ENCODE measurements at places on chromosomes 12 and 14.

- DNase-seq = no peak
Observed at GRCh38 chr12:68264158-68264855, 10.9 kb upstream of the IL22 start.

GRCh38 chr12:77204083-77204482, 138.7 kb upstream of the E2F7 start:
- no peak for DNase-seq

GRCh38 chr14:63508033-63508432, 35.1 kb downstream of the PPP2R5E start:
- peak; percentile 17 for DNase-seq

GRCh38 chr12:68896881-68897540, 36.0 kb downstream of the CPM start:
- no peak for DNase-seq

DNA sequence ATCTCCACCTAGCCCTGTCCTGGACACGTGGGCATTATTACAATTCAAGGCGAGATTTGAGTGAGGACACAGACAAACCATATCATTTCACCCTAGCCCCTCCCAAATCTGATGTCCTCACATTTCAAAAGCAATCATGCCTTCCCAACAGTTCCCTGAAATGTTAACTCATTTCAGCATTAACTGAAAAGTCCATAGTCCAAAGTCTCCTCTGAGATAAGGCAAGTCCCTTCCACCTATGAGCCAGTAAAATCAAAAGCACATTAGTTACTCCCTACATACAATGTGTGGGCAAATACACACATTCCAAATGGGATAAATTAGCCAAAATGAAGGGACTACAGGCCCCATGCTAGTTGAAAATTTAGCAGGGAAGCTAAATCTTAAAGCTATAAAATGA, 546.0 kb upstream of the LMO3 start:
- no peak for DNase-seq

GRCh38 chr14:60323199-60323896, 74.3 kb downstream of the PPM1A start:
- DNase-seq = no peak

- no peak for DNase-seq
Observed at GRCh38 chr12:57765003-57765697, 1.7 kb downstream of the CYP27B1 start.

- DNase-seq = no peak
Observed at GRCh38 chr12:28618171-28618570, 427.9 kb downstream of the CCDC91 start.

DNA sequence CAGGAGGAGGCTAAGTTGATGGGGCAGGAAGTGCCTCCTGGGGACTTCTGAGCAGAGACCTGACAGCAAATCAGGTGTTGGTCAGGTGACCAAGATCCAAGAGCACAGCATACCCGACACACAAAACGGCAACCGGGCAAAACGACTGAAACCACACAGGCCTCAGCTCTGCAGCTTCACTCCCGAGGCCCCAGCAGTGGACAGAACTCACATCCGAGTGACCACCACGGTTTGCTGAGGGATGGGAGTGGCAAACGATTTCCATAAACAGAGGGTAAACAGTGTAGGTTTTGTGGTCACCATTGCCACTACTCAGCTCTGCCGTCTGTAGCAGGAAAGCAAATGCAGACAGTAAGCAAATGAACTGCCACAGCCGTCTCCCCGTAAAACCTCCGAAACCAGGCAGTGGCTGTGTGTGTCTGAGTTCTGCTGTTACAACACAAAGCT, 14.4 kb downstream of the CHFR start:
- DNase-seq = no peak

Data from T-helper 2 cell (primary cell).